ENCODE measurements at places on chromosomes 1 and 21. TPM values are rescaled to one million over a fixed set of nuclear protein-coding genes. Genes with fewer than 3 reads are reported as not detected.
A peak's percentile ranks its signal among the peaks of the same experiment; 100 is the strongest.

Gene SPATA46
- total RNA-seq: not detected

Gene TRMT1L
- 26.1 TPM for total RNA-seq

DNA sequence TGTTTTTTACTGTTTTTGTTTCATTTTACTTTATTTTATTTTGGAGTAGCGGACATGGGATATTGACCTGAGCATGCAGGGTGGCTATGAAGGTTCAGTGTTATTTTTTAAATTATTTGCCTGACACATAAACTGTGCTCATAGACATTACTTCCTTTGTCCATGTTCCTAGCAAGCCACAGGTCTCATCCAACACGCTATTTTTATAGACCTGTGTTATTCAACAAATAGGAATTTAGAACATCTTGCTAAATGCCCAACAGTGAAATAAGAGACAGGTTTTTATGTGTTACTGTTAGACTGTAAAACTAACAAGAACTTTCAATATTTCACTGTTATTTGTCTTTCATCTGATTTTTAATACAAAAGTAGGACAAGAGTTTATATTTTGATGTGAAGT is 756.4 kb downstream of the KCNT2 start:
- DNase-seq: no peak

GRCh38 chr1:9425859-9426258 is 113.4 kb upstream of the SLC25A33 start:
- no peak for DNase-seq

GRCh38 chr1:240152611-240153297 is 61.1 kb downstream of the FMN2 start:
- DNase-seq: no peak

GRCh38 chr1:244865028-244865371 is 657 bp upstream of the HNRNPU start:
- peak; percentile 23 for DNase-seq

DNA sequence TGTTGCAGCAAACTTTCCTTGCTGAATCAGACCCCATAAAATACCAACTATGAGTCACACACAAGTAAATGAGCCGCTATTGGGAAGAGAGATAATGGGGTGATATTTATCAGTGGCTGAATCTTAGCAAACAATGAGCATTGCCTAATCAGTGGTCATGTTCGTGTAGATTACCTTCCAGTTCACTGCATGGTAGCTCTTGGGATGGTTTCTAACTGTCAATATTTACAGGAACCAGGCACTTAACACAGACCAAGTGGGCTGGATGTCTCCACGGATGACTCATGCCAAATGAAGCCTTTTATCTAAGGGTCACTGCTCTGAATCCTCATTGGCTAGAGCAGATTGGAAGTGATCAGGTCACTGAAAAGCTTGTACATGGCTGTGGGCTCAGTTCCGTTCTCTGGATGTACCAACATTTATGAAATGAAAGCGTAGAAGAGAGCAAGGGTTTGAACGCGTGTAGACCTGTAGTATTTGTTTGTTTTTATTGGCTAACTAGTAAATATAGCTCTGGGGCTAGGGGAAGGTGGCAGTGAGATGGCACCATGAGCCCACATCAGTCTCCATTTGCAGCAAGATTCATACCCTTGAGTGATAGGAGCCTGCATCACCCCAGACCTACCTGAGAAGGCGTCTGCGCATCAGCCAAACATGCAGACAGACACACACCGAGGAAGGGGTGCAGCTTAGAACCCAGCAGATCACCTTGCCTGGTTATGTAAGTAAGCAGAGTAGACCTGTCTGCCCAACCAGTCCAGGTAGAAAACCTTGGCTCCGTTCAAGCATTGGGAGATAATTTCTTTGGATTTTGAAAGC is 153.3 kb downstream of the TOMM20 start:
- DNase-seq: no peak

All from left ventricle myocardium inferior (tissue), 1 donor.